ENCODE measurements at places on chromosomes 12 and 14.

DNA sequence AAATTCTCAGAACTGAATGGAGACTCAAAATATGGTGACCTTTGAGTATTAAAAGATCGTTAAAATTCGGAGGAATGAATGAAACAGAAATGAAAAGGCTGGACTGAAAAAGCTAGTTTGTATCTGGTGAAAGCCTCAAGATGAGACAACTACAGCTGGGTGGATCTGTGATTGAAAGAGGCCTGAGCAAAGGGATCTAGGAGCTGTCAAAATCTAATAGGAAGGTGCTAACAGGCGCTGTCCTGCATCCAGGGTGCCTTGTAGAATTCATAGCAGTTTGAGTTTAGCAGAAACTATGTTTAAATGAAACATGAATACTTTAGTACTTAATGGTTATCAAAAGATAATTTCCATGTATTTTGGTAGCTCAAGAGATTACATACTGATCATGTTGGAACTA is 2.3 kb downstream of the YY1 start:
- DNase-seq, result no peak

DNA sequence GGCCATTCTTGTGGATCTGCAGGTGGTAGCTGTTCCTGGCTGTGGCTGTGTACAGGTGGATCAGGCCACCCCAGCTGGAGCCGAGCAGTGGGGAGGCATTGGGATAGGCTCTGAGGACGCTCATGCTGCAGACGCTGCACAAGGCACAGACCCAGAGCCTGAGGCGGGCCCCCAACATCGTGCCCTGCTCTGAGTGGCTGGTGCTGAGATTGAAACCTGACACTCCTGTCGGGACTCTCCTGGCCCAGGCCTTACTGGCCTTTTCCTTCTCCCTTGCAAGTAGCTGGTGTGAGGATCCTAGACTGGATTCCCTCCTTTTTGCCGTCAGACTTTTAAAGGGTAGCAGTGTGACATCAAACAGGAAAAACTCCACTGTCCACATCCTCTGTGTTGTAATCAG is at the start of gene FGF23:
Gene FGF23 (minus strand): TSS at position 308 of the 400 bp plus-strand sequence. CDS start 130 bp downstream, at position 178.
- no peak for DNase-seq

- no peak for DNase-seq
Observed at GRCh38 chr12:112823582-112824149, 32.1 kb downstream of the RPH3A start.

- no peak for DNase-seq
Observed at GRCh38 chr14:97268097-97268496, 470.9 kb downstream of the VRK1 start.

Measured in activated CD4-positive, alpha-beta T cell treated with anti-CD3 and anti-CD28 coated beads for 1 hour (primary cell).